Fibroblast of skin of right biceps (primary cell): ENCODE measurements at places on chromosomes 7 and 10.
A peak's percentile ranks its signal among the peaks of the same experiment; 100 is the strongest.

DNA sequence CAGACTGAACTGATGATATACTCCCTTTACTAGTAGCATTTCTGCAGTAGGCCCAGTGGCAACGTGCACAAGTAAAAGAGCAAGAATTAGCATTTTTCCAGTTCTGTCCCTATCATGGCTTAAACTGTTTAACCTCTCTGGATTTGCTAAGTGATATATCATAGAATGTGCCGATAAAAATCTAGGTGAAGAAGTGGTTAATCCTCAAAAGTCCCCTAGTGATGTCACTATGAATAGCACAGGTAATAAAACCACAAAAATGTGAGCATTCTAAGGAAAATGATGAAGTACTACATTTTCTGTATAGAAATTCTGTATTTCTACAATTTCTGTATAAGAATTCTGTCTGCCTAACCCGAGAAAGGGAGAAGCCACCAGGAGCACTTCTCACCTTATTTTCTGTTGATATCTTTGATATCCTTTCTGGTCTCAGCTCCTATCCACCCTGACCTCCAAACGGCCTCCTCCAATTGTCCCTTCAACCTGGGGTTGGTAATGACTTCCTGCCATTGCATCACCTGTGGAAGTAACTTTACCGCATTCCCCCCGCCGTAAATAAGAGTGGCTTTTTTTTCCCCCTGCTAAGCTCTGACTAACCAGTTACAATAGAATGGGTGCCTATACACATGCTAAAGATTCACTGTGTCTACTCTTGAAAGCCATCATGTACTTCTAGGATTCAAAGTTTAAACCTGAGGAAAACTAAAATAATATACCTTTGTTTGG lies 155.9 kb upstream of the ASAH2 start:
- DNase-seq: no peak

DNA sequence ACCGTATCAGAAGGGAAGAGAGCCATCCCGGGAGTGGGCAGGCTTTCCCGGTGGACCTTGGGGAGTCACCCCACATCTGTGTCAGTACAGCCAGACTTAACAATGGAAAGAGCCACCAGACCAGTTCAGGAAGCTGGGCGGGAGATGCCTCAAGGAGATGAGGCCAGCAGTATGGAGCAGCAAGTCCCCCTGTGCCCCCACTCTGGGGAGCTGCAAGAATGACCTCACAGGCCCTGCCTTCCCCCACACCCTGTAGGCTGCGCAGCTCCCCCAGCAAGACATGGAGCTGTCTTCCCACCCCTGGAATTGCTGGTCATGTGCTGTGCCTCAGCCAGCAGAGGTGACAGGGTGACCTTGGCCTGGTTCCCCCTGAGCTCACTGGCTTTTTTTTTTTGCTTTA lies 76.8 kb upstream of the INSIG1 start:
- no peak for DNase-seq

GRCh38 chr10:44402465-44403195 lies 17.7 kb upstream of the CXCL12 start:
- DNase-seq: no peak

DNA sequence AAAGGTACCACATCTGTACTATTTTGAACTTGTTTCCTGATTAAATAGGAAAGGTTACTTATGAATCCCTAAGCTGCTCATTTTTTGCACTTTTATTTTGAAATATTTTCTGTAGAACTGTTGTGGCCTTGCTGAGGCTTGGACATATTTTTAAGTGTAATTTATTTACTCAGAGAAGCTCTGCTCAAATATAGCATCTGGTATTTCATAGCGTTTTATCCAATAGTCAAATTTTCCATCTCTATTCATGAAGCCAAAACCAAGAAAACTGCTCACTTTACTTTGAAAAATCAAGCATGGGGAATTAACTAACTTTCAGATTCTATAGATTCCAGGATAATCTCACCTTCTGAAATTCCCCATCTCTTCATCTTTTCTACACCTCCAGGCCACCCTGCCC lies 6.6 kb upstream of the FAM3C start:
- DNase-seq: no peak

- DNase-seq: no peak
Observed at GRCh38 chr10:5945190-5945509, 32.2 kb downstream of the IL15RA start.

DNA sequence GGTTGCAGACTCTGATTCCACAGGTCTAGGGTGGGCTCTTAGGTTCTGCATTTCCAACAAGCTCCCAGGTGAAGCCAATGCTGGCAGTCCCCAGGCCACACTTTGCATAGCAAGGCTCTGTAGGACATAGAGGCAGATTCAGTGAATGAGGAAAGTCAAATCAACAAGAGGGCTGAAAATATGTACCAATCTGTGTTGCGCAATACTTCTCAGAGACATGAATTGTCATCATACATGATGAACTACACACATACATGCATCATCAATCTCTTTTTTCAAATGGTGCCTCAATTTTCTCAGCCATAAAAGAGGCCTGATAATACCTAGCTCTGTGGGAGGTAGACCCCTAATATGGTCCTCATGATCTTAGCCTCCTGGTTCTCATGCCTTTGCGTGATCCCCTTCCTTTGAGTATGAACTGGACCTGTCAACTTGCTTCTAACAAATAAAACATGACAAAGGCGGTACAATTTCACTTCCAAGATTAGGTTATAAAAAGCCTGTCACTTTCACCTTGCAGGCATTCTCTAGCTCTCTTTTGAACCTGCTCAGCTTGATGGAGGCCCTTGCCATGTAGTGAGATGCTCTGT lies 49.0 kb downstream of the PIK3CG start:
- DNase-seq: no peak

DNA sequence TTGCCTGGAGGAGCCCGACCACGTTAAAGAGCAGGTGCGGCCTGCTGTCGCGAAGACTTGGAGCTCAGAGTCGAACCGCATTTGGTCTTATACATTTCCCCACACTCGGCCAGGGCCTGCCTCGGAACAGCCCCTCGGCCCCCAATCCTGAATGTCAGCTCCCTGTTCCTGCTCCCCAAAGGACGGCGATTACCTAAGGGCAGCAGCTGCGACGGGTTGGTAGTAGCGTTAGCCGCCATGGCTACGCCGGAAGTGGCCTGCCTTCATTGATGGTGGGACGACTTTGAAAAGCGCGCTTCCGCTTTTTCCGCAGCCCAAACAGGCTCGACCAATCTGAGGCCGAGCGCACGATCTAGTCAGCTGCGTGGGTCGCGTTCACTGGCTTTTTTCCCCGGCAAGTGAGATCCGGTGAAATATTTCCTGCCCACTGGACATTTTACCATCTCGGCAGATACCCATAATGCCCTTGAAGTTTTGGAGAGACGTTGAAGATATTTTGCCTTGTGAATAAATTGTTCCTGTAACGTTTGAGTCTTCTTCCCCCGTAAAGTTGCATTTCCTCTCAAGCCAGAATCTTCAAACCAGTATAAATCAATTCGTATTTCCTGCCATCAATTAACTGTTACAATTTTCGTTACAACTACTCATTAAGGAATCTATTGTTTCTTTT lies at the start of gene LSM5:
Gene LSM5, minus strand, starts transcription at position 254 of the 670 bp plus-strand sequence. Its CDS starts 15 bp downstream, at position 239.
- DNase-seq: peak; percentile 95

GRCh38 chr7:70830060-70830395 lies 301.9 kb upstream of the GALNT17 start:
- no peak for DNase-seq

DNA sequence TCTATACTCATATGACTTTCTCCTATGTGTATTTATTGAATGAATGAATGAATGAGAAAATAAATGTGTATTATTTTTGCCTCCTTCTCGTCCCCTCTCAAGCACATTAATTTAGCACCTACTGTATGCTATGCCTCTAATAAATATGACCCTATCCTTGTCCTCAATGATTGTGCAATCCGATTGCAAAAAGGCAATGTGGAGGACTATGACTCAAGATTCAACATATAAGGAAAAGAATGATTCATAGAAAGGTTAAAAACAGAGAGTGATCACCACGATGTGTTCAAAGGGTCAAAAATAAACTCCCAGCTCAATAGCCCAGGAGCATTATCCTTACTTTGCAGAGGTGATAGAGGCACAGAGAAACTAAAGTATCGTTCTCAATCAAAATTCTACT lies 322.8 kb upstream of the SORCS1 start:
- DNase-seq: no peak

DNA sequence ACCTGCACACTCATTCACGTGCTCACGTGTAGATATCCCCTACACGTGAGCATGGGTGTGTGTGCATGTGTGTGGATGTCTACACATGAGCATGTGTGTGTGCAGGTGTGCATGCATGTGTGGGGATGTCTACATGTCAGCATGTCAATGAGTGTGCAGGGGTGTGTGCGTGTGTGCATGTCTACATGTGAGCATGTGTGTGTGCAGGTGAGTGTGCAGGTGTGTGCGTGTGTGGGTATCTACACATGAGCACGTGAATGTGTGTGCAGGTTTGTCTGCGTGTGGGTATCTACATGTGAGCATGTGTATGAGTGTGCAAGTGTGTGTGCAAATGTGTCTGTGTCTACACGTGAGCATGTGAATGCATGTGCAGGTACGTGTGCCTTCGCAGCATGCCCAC lies 274.8 kb downstream of the PTPRN2 start:
- no peak for DNase-seq

DNA sequence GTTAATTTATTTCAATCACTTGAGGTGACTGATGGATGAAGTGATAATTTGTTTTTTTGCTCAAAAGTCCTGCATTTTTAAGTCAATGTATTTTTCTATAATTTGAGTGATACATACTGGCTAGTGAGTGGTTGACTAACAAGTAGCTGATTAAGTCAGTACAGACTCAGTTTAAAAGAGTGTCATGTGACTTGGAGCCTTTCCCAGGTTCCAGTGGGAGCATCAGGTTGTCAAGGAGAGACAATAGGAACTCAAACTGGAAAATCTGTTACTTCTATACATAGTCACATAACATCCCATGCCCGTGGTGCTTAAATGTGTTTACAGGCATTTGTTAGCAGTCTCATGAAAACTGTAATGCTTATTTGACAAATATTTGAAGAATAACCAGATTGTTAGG lies 154.7 kb downstream of the ANK3 start:
- DNase-seq: peak; percentile 62

GRCh38 chr7:157192861-157193260 lies 54.1 kb downstream of the UBE3C start:
- no peak for DNase-seq

DNA sequence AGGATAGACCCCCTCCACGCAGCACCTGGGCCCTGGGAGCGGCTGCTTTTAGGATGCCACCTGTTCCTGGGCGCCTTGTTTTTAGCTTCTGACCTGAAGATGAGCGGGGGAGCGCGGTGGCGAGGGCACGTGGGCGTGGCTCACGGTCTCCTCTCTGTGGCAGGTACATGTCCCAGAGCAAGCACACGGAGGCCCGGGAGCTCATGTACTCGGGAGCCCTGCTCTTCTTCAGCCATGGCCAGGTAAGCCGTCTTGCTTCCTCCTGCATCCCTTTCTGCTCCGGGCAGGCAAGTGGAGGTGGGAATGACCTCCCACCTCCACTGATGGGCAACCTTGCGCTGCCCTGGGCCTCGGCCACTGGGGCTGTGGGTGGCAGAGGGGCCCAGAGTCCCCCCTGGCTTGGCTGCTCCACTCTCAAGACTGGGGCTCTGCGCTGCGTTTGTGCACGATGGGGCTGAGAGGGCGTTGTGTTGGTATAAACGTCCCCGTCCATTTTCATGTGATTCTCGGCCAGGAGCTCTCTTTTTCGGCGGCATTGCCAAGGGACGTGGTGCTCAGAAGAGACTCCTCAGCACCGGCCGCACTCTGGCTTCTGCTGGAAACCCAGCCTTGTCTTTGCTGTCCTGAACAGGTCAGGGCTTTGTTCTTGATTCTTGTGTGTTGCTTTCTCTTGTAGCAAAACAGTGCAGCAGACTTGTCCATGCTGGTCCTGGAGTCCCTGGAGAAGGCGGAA lies 9.7 kb downstream of the GET4 start:
- DNase-seq: no peak

DNA sequence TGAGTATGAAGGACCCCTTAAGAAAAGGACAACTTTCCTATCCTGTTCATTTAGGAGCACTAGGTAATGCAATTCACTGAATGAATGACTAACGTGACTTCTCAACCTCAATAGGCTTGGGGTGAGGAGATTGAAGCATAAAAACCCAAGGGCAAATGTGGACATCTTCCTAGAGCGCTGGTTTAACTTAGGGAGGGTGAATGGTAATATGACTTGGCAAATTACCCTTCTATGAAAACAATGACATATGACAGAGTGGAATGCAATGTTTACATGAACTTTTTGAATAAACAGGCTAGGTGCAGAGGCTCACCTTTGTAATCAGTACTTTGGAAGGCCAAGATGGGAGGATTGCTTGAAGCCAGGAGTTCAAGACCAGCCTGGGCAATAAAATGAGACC lies 83.9 kb upstream of the ANK3 start:
- DNase-seq: no peak

DNA sequence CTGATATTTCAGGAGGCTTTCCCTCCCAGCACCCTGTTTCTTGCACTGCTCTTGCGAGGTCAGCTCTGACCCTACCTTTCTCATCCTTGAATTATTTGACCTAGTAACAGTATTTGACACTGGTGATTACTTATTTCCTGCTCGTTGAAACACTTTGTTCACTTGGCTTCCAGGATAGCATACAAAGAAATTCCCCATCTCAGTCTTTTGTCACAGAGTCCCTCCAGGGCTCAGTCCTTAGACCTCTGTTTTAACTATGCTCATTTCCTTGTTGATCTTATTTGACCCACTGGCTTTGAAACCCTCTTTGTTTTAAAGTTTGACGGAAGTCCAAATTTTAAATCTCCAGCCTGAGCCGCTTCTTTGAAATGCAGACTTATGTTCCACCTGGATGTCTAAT lies 29.9 kb downstream of the BMPR1A start:
- DNase-seq: no peak

- DNase-seq: no peak
Observed at GRCh38 chr7:151386301-151387160, 23.3 kb downstream of the WDR86 start.

DNA sequence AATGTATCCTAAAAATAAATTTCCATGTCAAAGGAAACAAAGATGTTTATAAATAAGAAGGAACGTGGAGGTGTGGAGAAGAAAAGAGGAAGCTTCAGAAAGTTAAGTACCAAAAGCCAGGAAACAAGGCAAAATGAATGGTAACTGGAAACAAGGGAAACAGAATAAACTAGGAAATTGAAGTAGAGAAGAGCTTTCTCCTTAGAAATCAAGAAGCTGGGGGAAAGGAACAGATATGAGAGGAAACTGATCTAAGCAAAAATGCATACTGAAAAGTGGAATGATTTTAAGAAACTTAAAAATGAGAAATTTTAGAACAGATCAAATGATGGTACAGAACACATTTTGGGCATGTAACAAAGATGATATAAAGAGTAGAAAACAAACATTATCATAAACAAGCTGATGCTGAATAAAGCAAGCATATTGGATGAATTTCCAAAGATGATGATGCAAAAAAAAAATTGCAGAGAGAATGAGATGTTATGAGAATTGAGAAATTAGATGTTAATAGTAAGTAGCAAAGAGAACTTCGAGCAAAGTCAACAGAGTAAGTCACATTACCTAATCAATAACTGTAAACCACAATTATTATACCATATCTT lies 1.9 kb downstream of the BRAF start:
- DNase-seq: no peak

DNA sequence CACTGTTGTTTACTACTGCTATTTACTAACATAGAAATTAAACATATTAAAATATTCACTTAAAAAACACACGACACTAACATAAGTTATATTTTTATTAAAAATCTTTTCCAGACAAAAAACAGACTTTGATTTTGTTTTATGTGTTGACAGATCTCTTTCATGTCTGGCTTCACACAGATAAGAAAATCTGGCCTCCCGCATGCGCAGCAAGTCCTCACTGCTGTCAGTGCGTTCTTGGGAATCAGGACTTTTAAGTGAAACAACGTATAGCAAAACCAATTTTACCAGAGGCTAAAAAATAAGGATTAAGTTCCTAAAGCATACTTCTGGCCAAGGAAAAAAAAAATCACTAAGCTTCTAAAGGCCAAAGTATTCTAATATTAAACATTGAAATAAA lies 1.2 kb upstream of the IDI1 start:
- DNase-seq: peak; percentile 15
